Stimulated activated CD4-positive, alpha-beta T cell treated with anti-CD3 and anti-CD28 coated beads, TNF-alpha, amount 100 ng/mL, for 24 hours (primary cell): ENCODE measurements at places on chromosomes 11 and 22.

DNA sequence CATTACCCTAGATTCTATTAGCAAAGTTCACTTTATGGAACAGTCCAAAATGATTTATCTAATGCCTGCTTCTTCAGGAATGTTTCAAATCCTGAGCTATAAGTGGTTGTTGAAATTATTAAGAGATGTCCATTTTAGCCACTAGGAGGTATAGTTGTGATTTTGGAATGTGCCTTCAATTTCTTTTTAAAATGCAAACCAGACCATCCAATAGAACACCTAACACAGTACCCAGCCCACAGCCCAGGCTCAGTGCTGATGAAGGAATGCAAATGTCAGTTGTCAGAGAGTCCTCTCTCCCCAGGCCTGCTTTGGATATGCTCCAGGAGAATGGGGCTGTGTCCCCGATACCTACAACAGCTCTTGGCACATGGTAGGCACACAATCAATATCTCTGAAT is 85.8 kb upstream of the E2F8 start:
- DNase-seq, result no peak

GRCh38 chr11:83827940-83828554 is 541.9 kb upstream of the CCDC90B start:
- no peak for DNase-seq

GRCh38 chr11:128726458-128727139 is 32.7 kb downstream of the FLI1 start:
- DNase-seq, result no peak

DNA sequence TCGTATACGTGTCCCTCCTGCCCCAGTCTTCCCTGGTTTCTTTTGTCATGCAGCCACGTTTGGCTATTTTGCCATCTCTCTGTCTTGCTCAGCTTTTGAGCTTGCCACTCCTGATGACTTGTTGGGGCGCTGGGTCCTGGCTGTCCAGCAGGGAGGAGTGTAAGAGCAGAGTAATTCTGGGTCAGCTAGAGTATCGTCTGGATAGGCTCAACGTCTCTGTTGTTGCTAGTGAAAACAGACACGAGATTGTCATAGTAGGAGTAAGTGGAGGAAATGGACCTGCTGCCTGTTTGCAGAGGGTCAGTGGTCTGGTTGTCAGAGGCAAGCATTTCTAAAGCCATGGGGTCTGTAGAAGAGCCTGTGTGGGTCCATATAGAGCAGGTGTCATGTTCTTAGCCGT is 83.0 kb downstream of the PPP6R3 start:
- DNase-seq, result no peak

DNA sequence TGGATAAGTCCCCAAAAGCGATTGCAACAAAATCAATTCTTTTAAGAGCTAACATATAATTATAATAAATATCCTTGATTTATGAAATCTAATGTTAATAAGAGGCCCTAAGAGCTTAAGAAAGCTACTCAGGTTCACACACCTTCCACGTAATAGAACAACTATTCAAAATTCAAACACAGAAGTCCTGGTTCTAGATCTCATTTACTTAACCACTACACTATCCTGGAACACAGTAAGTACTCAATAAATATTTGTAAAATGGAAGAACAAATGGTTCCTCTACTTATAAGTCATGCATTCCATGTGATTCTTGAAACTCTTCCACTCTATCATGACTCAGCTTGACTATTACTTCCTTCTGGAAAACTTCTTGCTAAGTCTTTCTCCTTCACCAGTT is 268.2 kb downstream of the FAM181B start:
- no peak for DNase-seq

DNA sequence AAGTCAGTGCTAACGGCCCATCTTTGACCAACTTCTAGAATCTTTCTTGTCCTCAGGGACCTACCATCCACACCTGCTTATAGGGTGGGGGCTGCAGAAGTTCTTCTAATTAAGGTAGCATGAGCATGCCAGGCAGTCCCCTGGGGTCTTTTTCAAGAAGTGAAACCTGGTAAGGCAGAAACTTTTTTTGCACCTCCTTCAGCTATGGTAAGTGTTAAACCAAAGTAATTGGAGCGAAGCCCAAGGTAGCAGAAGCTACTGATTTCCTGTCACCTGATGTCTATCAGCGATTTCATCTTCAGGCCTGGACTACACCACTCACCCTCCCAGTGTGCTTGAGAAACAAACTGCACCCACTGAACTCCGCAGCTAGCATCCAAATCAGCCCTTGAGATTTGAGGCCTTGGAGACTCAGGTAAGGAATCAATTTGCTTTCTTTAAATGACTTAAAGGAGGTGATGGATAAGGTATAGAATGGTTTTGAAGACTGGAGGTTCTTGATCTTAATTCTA is at the start of gene MS4A1:
Gene MS4A1 (plus strand): TSS at position 317 of the 512 bp plus-strand sequence. CDS start 6,528 bp downstream, outside the sequence.
- no peak for DNase-seq

DNA sequence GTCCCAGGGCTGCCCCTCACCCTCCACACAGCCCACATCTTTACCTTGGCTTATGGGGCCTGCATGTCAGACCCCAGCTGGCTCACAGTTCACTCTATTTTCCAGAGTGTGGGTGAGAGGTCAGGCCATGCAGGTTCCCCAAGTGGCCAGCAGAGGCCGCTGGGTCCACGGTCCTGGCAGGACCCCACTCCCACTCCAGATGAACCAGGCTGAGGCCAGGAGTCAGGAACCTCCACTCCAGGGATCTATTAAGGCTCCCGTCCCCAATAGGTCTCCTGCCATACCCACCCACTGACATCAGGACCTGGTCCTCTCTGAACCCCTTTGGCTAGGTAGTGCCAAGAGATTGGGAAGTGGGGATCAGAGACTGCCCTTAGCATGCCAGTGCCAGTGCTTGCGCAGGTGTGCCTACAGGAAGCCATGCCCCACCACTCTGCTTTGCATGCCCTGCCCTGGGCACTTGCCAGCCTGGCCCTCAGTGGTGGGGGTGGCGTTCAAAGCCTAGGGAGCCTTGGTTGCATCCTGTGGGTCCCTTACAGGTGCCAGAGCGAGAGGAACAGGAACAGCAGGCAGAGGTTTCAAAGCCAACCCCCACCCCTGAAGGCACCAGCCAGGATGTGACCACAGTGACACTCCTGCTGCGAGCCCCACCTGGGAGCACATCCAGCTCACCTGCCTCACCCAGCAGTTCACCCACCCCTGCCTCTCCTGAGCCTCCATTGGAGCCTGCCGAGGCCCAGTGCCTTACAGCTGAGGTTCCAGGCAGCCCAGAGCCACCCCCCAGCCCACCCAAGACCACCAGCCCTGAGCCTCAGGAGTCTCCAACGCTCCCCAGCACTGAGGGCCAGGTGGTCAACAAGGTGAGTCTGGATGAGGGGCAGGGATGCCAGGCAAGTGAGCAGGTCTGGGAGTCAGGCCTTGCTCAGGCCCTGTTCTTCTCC is 8.3 kb downstream of the SMTN start:
- DNase-seq, result no peak

DNA sequence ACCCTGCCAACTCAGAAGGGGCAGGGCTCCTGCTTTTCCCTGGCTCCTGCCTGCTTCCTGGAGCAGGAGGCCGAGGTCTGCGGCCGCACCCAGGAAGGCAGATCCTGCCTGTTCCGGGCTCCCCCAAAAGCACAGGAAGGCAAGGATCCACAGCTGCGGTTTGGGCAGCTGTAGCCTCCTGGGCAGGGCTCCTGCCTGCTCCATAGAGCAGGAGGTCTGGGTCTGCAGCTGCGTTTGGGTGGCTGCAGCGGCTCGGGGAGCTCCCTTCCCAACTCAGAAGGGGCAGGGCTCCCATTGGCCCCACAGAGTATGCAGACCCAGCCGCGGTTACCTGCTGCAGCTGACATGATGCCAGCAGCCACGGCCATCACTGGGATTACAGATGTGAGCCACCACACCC is 5.5 kb downstream of the UPK2 start:
- no peak for DNase-seq

- no peak for DNase-seq
Observed at GRCh38 chr11:1293619-1294015, 15.8 kb downstream of the TOLLIP start.

GRCh38 chr11:113073290-113073953 is 112.2 kb downstream of the NCAM1 start:
- no peak for DNase-seq

GRCh38 chr22:49792107-49792506 is 35.6 kb downstream of the BRD1 start:
- no peak for DNase-seq

DNA sequence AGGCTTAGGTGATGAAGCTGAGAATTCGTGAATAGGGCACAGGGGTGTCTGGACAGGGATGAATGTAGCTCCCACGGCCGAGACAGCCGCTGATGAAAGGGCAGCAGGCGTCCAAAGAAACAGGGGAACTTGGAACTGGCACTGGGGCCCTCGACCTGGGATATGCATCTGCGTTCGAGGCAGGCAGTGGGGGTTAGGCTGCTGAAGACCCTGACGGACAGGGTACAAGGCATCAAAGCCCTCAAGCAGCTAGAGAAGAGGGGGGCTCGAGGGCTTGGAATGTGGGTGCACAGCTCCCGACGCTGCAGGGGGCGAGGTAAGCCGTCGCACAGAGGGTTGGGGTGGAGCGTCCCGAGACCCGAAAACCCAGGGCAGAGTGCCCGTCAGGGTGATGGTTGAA is 6.9 kb upstream of the SYT8 start:
- no peak for DNase-seq

DNA sequence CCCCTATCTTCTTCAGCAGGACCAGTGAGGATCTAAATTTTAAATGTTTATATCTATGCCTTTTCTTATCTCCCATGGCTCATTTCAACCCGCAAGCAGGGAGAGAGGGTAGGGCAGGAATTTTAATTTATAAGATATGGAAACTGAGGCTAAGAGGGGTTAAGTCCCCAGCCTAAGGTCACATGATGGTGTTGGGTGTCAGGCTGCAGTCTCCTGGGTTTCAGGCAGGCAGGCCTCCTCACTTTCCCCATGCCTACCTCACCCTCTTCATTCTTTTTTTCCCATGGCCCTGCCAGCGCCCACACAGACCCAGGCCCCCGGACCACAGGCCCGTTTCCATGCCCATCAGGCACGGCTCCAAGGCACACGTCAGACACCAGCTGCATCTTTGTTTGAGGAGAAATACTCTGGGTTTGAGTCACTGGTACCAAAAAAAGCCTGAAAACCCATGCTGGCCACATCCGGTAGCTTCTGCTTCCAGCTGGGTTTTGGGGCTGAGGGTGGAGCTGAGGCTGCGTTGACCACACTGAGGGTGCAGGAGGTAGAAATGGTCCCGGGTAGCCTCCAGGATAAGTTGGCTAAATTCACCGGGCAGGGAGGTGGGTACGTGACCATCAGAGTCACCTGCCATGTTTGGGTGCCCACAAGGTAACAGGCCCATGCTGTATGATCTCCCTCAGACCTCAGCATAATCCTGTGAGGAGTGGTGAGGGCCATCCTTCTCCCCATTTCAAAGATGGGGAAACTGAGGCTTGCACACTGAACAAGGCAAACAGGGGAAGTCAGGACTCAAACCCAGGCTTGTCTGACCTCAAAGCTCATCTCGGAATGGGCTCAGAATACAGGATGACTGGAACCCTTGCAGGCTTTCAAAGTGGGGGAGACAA is 7.5 kb downstream of the CRYBB1 start:
- peak; percentile 50 for DNase-seq

GRCh38 chr11:45538939-45539338 is 126.5 kb downstream of the CHST1 start:
- no peak for DNase-seq

DNA sequence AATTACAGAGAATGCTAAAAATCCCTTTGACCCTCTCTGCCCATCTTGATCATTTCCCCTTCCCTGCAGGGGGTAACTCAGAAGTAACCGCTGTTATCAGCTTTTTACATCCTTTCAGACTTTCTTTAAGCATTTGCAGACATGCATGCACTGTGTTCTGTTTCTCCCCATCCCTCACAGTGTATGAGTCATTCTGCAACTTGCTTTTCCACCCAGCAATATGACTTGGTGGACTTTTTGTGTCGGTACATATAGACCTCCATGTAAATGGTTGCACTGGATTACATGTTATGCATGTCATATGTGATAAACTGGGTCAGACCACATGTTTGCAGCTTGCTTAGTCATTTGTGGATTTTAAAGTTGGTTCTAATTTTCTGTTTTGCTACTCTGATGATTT is 87.7 kb upstream of the NECTIN1 start:
- DNase-seq, result no peak

GRCh38 chr22:38981005-38981991 is 849 bp upstream of the APOBEC3B start:
- DNase-seq, result no peak

DNA sequence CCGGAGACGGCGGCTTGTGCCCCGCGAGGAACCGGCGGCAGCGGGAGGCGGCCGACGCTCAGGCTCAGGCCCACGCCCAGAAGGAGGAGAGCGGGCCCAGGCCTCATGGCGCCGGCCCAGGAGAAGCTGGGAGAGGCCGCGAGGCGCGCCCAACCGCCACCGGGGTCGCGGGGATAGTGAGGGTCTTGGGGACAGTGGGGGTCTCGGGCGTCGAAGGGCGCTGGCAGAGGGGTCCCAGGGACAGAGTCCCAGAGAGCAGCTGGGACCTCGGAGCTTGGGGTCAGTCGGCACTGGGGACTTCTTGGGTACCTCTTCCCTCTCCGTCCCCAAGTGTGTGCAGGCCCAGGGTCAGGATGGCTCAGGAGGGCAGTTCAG is at the start of gene PKDREJ:
Gene PKDREJ (minus strand): TSS at position 128 of the 375 bp plus-strand sequence. CDS start 21 bp downstream, at position 107.
- DNase-seq, result no peak

DNA sequence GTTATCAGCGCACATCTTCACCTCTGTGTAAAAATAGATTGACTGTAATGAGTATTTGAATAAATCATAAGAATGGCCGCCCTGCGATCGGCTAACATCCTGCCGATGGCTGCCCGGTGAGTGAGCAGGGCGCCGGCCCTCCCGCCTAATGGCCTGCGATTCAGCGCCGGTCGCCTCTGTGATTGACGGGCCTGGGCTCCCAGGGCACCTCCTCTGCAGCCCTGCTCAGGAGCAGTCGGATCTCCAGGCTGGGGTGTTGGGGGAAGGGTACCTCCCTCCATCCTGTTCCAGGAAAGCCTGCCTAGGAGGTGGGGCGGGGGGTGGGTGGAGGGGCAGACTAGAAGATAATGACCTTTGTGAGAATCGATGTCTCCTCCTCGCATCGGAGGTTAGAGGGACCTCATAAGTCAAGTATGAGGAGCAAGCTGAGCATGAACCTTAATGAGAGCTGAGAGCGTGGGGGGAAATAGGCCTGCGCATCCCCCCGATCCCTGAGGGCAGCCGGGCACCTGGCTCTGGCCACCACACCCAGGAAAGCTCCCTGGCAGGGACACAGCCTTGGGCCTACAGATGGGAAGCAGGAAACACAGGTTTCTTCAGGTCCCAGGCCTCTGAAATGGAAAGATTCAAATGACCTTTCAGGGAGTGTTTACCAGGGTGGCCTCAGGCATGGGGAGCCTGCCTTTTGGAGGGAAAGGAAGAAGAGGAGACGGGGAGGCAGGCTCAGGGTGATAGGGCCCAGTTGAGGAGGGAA is 71.7 kb downstream of the PKNOX2 start:
- DNase-seq, result no peak

GRCh38 chr11:102806296-102806695 is 8.3 kb upstream of the MMP1 start:
- no peak for DNase-seq
